ENCODE measurements at places on chromosomes 5 and 9.

GRCh38 chr9:84339503-84339902 lies 1.1 kb downstream of the SLC28A3 start:
- no peak for DNase-seq

GRCh38 chr5:107666051-107666655 lies 4.6 kb downstream of the EFNA5 start:
- DNase-seq: no peak

GRCh38 chr5:16544607-16545374 lies 72.0 kb downstream of the RETREG1 start:
- no peak for DNase-seq

GRCh38 chr5:172403817-172404216 lies 50.5 kb downstream of the SH3PXD2B start:
- DNase-seq: no peak

- no peak for DNase-seq
Measured at GRCh38 chr9:120464176-120464886, 115.6 kb downstream of the CDK5RAP2 start.
